ENCODE measurements at places on chromosomes 12 and 14.

DNA sequence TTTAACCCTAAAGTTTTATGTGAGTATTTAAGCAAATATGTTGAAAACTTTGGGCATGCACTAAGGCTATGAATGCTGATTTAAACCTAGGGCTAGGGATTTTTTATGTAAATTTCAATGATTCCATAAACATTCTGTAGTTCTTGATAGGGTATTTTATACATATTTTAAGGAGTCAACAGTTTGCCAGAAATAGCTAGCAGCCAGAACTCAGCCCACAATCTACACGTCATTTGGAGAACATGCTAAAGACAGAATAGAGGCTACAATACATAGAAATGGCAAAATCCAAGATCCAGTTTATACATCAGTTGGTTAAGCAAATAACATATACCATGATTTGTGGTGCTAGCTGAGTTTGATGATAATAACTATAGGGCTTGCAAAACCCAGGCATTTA, 184.7 kb downstream of the TMEM117 start:
- DNase-seq: no peak

DNA sequence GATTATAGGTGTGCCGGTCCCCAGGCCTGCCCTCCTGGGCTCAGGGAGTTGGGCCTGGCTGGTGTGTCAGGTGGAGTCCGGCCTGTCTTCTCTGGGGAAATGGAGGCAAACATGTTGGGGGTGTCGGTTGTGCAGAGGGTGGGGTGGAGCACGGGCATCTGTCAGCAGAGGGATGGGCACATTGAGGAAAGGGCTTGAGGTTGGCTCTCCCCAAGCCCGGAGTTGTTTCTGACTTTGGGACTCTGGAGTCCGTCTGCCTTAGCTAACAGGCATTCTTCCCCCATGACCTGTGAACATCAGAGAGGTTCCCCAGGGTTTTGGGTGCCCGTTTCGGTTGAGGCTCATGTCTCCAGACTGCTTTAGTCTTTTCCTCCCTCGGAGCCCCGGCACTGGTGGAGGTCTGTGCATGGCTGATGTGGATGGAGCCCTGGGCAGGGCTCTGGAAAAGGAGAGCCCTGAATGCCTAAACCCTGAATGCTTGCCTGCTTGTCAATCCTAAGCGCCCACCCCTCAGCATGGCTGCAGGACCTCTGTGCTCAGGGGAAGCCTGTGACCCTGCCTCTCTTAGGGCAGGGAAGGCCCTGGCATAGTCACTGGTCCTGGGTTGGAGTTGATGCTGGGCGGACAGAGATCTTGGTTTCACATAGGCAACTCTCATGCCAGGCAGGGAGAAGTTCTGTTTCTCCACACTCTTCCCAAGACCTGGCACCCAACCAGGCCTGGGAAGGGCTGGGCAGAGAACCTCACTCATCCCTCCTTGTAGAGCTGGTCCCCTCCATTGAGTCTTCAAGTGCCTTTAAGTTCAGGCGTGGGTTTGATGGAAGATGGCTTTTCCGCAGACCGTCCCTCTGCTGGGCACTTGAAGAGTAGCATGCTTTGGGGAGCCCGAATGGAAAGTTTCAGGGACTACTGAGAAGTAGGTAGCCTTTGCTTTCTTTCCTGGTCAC, 12.9 kb downstream of the NYNRIN start:
- no peak for DNase-seq

- DNase-seq: no peak
These were observed 2.2 kb downstream of the BAZ1A start for GRCh38 chr14:34872822-34873588.

GRCh38 chr12:124277394-124278241, 17.3 kb upstream of the RFLNA start:
- no peak for DNase-seq

GRCh38 chr12:3491938-3492792, 1.2 kb downstream of the PRMT8 start:
- no peak for DNase-seq

- DNase-seq: no peak
These were observed 83.0 kb upstream of the CCND2 start for GRCh38 chr12:4190366-4191063.

GRCh38 chr12:30993766-30994165, 67.2 kb downstream of the TSPAN11 start:
- no peak for DNase-seq

GRCh38 chr12:12916135-12916944, 25.0 kb downstream of the GPRC5A start:
- peak; percentile 93 for DNase-seq

GRCh38 chr12:27142101-27142721, 59.8 kb upstream of the C12orf71 start:
- DNase-seq: no peak

GRCh38 chr14:100424504-100425428, 101.6 kb downstream of the SLC25A47 start:
- DNase-seq: no peak

- no peak for DNase-seq
These were observed 64.6 kb downstream of the EP400 start for GRCh38 chr12:132014092-132014914.

GRCh38 chr14:23057757-23058653, 685 bp upstream of the CDH24 start:
- DNase-seq: peak; percentile 95

- no peak for DNase-seq
These were observed 18.9 kb downstream of the IGF1 start for GRCh38 chr12:102461501-102461900.

Data from suprapubic skin (tissue), 4 donors.